Hindlimb muscle (tissue), 1 donor: ENCODE measurements at places on chromosomes 7 and 10.
A peak's percentile ranks its signal among the peaks of the same experiment; 100 is the strongest.

DNA sequence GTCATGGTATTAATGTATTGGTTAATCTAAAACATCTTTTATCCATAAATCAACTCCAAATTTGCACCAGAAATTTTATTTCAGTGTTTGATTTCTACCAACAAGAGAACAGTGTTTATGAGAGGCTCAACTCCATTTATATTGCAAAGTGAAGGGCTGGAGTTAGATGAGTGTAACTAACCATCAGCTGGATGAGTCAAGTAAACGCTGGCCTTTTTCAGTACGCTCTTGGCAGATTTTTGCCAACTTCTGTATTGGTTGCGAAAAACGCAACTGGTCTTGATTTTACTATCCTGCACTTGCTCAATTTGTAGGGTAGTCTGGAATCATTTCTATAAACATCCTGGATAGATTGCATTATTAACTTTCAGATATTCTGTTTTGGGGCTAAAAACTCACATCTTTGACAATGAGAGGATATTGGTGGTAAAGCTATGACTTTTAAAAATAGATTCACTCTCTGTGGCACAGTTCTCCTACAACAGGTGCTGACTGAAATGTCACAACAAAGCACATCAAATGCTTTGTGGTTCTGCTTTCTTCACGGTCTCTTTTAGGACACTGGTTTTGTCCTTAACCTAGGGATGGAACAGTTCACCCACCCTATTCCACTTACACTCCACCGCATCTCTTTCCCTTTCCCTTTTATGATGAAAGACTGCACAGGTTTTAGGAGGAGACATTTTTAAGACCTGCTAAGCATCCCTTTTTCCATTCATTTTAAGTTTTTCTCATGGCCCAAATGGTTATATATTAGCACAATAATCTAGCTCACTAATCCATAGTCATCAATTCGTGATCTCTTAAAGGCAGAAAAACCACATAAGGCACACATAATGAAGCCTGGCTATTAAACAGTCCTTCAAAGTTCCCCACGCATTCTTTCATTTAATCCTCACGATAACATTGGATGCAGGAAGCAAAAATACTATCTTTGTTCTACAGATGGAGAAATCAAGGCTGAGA lies 12.8 kb downstream of the CACNA2D1 start:
- DNase-seq = no peak

DNA sequence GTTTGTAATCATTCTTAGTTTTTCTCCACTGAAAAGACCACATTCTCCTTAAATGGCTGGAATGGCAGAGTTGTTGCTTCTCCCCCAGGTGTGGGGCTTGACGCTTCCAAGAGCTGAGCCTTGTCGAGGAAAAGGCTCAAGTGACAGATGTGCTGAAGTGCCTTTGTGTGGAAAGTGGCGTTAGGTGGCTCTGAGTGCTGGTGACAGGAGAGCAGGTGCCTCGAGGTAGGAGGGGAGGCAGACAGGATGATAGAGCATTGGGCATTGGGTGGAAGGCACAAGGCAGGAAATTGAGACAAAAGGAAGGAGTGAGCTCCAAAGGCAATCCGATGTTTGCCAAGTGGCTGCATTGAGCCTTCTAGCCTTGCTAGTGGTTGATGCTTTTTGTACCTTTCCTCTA lies 6.7 kb downstream of the KIAA1217 start:
- DNase-seq = no peak

GRCh38 chr7:85464042-85464651 lies 277.3 kb upstream of the SEMA3D start:
- no peak for DNase-seq

- DNase-seq = no peak
These were observed 93.0 kb downstream of the ABCC2 start for GRCh38 chr10:99875473-99875872.

DNA sequence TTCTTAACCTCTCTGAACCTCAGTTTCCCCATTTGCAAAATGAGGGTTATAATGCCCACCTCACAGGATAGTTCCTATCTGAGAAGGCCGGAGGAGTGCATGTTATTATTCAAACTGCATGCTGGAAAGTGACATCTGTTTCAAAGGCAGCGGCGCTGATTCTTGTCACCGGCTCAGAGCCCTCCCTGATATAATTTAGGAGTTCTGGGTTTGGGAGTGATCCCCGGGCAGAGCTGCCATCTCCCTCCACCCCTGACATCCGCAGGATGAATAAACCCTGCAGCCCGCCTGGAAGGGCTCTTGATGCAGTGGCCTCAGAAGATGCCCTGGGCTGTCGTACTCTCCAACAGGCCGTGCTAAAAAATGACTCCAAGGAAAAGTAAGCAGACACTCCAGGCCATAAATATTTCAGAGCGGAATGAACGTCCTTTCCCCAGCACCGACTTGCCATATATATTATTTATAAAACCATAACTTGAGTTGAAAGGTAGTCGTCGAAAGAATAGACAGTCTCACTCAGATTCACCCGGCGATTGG lies 47.0 kb upstream of the MYL10 start:
- DNase-seq = no peak

DNA sequence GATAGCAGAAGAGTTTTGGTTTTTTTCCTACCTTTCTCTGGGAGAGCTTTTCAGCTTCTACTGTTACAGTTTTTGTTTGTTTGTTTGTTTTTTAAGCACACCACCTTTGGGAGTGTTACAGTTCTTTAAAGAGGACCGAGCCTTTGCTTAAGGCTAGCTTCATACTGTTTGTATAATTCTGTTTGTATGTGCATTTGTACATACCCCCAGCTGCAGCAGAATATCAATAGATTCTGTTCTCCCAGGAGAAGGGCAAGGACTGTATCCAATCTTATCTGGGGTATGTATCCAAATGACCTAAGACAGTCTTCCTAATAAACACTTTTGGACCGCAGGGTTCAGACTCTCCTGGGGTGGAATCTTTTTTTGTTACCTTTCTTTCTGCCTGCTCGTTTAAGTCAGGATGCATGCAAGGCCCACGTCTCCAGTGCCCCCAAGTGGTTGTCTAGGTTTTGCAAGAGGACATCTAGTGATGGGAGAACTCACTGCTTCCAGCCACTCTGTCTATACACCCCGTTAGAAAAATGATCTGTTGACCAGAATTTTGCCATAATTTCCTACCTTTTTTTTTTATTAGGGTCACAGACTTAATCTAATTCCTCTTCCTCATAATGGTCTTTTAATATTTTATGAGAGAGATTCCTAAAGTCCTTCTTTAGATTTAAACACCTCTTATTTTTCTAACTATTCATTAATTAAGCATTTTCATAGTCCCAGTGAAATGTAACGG lies 23.9 kb downstream of the NRF1 start:
- peak; percentile 40 for DNase-seq

DNA sequence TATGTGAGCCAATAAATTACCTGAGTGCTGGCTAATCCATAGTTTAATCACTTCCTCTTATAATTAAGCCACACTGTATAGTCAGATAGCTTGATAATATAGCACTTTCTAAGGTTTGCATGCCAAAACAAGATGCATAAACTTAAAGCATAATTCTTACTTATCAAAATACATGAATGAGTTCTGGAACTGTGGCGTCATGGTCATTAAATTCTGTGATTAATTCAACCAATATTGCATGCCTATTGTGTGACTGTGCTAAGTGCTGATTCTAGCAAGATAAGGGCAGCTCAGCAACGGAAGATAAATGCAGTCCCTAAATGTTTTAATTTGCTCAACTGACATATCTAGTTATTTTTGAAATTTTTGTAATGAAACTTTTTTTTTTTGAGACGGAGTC lies 29.7 kb downstream of the HOXA1 start:
- no peak for DNase-seq

DNA sequence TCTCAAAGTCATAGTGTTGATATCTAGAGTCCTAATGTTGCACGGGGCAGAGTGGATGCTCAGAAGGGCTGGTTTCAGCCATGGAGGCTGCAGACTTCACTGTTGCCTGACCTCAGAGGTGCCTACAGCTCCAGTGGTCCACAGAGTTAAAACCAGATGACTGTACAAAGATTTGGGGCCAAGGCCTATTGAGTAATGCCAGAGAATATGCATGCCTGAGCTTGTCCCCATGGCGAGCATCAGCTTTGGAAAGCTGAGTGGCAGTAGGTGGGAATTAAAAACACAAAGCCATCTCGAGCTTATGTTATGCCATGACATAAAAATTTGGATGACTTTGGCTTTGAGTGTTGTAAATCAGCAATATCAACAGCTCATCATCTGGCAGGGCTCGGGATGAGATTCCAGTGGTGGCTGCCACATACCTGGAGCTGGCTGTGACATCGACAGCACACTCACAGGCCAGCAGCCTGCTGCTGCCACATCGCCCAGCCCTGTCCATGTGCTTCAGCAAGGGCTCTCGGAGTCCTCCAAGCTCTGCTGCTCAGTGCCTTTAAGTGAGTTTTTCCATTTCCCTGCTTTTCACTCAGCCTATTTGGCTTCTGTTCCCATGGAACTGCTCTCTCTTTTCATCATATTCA lies 379.6 kb downstream of the TNS3 start:
- no peak for DNase-seq

- DNase-seq = no peak
These were observed 25.5 kb upstream of the FAM221A start for GRCh38 chr7:23654508-23654907.

DNA sequence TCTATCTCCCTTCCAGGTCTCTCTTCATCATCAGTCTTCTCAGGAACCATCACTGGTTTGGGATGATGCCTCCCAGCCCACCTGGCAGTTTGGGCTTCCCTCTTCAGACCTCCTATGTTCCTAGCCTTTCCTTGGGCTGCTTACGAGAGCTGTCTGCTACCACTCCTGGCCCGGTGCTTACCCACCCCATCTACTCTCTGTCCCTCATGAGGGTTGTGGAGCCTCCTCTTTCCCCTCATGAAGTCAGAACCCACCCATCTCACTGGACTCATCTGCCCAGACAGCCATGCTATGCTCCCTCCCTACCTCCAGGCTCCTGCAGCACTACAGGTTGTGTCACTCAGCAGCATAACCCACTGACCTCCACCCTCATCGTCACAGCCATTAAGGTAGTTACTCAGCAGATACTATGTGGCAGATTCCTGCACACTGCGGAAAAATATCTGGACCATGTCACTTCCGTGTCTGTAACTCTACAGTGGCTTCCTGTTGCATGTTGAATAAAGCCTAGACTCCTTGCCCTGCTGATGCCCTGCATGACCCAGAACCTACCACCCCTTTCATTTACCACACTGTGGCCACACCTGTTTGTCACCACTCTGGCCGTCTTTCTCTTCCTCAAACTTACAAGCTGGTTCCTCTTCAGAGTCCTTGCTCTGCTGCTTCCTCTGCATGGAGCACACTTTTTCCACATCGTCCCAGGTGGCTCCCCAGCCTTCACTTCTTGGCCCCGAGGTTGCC lies 2.0 kb downstream of the DBNL start:
- DNase-seq = no peak

- no peak for DNase-seq
These were observed 15.5 kb downstream of the TAS2R40 start for GRCh38 chr7:143237366-143237765.

- no peak for DNase-seq
These were observed 610.3 kb downstream of the PTPRN2 start for GRCh38 chr7:157977306-157977705.

DNA sequence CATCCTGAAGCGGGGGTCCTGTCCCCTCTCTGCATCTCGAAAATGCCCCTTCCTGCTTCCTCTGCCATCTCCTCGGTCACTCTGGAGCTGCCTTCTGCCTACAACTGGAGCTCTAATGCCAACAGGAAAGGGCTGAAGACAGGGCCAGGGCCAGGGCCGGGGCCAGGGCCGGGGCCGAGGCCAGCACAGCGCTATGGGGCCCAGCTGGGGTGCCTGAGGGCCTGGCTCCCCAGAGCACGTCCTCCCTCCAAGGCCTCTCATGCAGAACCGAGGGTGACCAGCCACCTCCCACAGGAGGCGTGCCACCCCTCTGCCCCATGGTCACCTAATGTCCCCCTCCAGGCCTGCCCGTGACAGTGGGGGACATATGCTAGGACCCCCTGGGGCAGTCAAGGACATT lies 155.7 kb downstream of the PRKAG2 start:
- no peak for DNase-seq

DNA sequence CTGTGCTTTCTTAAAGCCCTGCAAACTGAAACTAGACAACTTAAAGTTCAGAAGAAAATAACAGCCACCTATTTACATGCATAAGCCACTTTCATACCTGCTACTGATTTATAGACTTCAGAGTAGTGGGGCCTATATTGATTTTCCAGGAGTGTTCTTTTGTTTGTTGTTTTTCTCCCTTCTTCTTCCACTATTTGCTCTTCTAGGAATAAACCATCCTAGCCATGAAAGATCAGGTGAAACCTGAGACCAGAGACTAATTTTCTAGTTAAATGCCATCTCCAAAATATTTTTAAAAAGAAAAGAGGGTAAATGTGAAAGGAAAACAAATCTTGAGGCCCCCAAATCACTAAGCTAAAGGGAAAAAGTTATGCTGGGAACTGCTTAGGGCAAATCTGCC lies 72.4 kb upstream of the C1GALT1 start:
- DNase-seq = no peak

GRCh38 chr7:65371468-65371867 lies 2.2 kb upstream of the ZNF92 start:
- DNase-seq = peak; percentile 5

GRCh38 chr10:12547301-12547771 lies 198.0 kb downstream of the CAMK1D start:
- DNase-seq = no peak

- DNase-seq = no peak
These were observed 5.5 kb downstream of the ADRA2A start for GRCh38 chr10:111082102-111082975.

- DNase-seq = no peak
These were observed 208.8 kb upstream of the IGFBP3 start for GRCh38 chr7:46129831-46130230.

- no peak for DNase-seq
These were observed 2.1 kb upstream of the PPP2R2D start for GRCh38 chr10:131898713-131899112.

GRCh38 chr10:86347856-86348255 lies 18.7 kb downstream of the GRID1 start:
- no peak for DNase-seq

GRCh38 chr7:8290645-8291308 lies 28.8 kb upstream of the ICA1 start:
- no peak for DNase-seq

DNA sequence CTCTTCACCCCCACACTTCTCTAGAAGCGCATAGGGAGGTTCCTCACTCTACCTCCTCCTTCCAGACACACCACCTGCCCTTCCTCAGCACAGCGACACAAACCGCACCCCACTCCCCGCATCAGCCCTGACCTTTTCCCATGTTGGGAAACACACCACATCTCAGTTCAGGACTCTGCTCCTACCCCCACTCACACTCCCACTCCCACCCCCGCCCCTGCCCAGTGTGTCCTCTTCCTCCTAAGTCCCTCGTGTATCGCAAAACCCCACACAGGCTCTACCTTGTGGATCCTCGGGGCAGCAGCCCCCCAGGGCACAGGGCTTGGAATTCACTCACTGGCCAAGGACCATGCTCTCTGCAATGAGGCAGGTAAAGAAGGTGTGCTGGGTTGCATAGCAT lies 4.2 kb upstream of the AOC1 start:
- DNase-seq = no peak
